ENCODE measurements at places on chromosomes 6 and 20. TPM values are rescaled to one million over a fixed set of nuclear protein-coding genes. Genes with fewer than 3 reads are reported as not detected.

DNA sequence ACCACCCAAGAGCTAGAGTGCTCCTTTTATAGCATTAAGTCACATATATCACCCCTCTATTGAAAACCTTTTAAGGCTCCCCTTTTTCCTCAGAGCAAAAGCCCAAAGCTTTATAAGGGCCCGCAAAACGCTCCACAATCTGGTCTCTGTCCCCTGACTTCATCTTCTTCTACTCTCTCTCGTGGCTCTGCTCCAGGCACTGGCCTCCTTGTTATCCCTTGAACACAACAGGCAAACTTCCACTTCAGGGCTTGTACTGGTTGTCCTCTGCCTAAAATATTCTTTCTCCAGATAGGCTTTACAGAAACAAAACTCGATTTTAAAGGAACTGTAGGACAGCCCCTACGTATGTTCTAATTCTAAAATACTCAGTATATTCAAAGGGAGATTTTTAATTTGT is 44.0 kb upstream of the SPDEF start:
- DNase-seq = no peak

DNA sequence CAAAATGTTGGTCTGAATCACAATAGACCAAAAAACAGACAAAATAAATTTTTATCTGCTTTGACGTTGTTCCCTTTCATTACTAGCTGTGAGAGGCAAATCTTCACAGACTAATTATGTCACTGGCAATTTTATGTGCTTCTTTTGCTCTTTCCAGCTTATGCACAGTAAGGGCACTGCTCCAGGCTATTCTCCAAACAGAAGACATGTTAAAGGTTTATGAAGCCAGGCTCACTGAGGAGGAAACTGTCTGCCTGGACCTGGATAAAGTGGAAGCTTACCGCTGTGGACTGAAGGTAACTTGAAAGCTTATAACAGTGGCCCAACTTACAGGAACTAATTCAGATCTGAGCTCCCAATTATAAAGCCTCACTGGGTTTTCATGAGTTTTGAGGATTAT is 15.5 kb upstream of the SNRNP48 start:
- no peak for DNase-seq

KCNS1 gene
- total RNA-seq = not detected

- DNase-seq = no peak
These were observed 19.7 kb upstream of the GTSF1L start for GRCh38 chr20:43746344-43747137.

RRAGD gene
- 3.9 TPM for total RNA-seq
